ENCODE measurements at places on chromosomes 1 and 21.

DNA sequence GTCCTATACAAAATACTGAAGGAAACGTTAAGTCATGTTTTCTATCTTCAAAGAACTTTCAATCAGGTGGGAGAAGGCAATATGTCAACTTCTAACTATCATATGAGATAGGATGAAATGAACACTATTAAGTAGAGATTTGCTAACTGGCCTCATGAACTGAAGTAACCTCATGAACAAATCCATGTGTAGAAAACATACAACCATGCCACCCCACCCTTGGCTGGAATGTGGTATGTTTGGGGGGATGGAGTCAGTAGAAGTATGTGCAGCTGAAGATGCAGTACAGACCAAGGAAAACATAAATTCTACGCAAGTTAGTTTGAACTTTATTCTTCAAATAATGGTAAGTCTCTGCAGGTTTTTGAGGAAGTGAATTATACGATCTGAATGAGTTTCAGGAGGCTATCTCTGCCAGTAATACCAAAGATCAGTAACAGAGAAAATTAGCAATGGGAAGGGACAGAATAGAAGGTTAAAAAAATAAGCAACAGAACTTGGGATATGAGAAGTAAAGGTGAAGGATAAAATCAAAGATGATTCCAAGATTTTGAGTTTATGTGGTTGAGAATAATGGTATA, 4.5 kb downstream of the TRMT1L start:
- DNase-seq = peak; percentile 27

DNA sequence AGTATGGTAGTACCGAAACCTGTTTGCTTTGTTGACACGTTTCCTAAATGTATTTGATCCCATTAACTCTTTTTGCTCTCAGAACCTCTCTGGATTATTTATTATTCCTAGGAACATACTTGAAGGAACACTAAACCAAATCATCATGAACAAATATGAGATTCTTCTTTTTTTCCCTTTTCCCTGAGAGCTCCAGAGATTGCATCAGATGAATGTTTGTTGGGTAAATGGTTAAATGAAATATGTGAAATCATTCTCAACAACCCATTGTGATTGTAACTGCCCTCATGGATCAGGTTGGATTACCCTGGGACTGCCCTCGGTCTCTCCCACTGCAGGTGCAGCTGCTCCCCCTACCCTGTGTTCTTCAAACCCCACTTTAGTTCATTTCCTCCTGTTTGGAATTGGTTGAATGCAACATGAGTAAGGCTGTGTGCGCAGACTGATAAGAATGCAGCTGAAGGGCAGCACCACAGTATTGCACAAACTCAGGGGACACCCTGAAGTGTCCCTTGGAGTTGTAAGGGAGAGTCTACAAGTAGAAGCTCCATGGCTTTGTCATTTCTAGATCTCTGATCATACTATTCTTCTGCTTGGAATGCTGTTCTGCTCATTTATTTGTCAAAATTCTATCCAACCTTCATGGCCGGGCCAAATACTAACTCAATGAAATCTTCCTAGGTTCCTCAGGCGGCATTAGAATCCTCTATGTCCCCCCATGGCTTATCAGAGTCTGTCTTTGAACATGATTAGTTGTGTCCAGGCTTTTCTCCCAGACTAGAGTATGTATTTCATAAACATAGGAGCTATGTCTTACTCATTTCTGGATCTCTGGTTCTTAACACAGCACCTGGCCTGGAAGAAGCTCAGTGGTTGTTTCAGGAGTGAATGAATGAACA, 47.1 kb upstream of the NEK2 start:
- DNase-seq = no peak

DNA sequence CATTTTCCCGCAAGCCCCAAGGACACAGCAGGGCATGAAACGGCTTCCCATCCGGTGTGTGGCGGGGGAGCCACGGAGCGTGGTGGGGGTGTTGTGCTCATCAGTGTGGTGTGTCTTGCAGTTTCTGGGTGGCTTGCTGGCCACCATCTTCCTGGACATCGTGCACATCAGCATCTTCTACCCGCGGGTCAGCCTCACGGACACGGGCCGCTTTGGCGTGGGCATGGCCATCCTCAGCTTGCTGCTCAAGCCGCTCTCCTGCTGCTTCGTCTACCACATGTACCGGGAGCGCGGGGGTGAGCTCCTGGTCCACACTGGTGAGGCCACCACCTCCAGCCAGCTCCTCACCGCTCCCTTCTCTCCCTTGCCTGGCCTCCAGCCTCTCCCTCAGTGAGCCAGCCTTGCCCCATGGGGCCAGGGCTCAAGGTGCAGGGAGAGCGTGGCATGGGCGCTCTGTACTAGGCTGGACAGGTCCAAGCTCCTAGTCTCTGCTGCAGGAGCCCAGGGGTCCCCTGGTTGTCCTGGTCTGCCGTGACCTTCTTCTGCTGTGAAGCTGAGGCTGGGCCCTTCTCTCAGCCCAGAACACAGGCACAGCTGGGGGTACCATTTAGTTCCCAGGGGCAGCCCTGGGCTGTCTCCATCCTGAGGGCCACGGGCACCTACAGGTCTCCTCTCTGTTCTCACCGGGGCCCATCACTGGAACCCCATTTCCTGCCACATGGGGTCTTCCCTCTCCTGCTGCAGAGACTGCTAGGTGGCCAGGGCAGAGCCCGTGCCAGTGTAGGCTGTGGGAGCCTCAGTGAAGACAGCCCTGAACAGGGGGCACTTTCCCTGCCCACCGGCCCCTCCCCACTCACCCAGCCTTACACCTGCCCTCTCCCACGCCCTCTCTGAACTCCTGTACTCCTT, 12.6 kb downstream of the AGTRAP start:
- DNase-seq = no peak

- DNase-seq = no peak
Observed at GRCh38 chr1:7940745-7941436, at the start of gene TNFRSF9. TSS of gene TNFRSF9 (minus strand) at chr1:7940839. CDS start at chr1:7939994, 845 bp downstream.

GRCh38 chr1:9389968-9390367, 97.3 kb downstream of the SPSB1 start:
- DNase-seq = no peak

GRCh38 chr1:176517484-176517883, 54.5 kb downstream of the PAPPA2 start:
- no peak for DNase-seq

- no peak for DNase-seq
Observed at GRCh38 chr21:38796424-38796823, 9.3 kb upstream of the ETS2 start.

- DNase-seq = no peak
Observed at GRCh38 chr1:116889380-116889779, 20.3 kb upstream of the PTGFRN start.

GRCh38 chr1:117620440-117620839, 14.6 kb downstream of the TENT5C start:
- DNase-seq = no peak

DNA sequence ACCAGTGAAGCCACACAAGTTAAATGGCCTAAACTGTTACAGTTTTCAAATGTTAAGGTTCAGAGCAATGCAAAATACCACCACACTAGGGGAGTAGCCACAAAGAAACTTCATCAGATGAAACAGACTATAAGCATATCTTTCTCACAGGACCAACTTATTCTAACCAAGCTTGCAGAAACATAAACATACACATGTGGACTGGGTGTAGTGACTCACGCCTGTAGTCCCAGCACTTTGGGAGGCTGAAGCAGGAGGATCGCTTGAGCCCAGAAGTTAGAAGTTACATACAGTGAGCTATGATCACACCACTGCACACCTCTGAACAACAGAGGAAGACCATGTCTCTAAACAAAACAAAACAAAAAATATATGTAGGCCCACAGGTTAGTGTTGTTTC, 17.3 kb downstream of the WDR47 start:
- DNase-seq = no peak

GRCh38 chr1:194846488-194846887, 1660.1 kb upstream of the B3GALT2 start:
- no peak for DNase-seq

- DNase-seq = peak; percentile 55
Observed at GRCh38 chr1:1305300-1306069, 2.2 kb downstream of the ACAP3 start.

GRCh38 chr1:37588939-37589338, 6.8 kb downstream of the GNL2 start:
- DNase-seq = no peak

- DNase-seq = no peak
Observed at GRCh38 chr1:30171537-30172298, 551.7 kb downstream of the MATN1 start.

- no peak for DNase-seq
Observed at GRCh38 chr1:198656500-198656932, 17.7 kb downstream of the PTPRC start.

- no peak for DNase-seq
Observed at GRCh38 chr1:81509594-81509993, 291.1 kb upstream of the ADGRL2 start.

GRCh38 chr1:58738876-58739275, 39.0 kb upstream of the MYSM1 start:
- no peak for DNase-seq

DNA sequence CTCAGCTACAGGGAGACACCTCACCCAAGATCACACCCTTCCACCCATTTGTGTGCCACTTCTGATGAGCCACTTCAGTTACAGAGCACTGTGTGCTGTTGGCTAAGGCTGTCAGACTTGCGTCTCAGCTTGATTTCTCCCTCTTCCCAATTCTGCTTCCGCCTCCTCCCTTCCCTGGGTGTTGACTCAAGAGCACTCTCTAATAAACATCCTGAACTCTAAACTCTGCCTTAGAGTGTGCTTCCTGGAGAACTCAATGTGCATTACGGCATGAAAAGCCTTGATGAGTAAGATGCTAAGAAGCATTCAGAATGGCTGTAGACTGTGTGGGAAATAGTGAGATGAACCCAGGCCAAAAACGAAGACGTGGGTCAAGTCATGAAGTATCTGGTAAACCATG, 54.9 kb upstream of the S1PR1 start:
- DNase-seq = no peak
